NCI-H69 (cell line): ENCODE measurements at places on chromosomes 1 and 21.

- peak; percentile 45 for DNase-seq
Measured at GRCh38 chr1:219174460-219175211, 958 bp downstream of the LYPLAL1 start.

GRCh38 chr1:107748531-107748930 is 216.4 kb downstream of the VAV3 start:
- peak; percentile 51 for DNase-seq

DNA sequence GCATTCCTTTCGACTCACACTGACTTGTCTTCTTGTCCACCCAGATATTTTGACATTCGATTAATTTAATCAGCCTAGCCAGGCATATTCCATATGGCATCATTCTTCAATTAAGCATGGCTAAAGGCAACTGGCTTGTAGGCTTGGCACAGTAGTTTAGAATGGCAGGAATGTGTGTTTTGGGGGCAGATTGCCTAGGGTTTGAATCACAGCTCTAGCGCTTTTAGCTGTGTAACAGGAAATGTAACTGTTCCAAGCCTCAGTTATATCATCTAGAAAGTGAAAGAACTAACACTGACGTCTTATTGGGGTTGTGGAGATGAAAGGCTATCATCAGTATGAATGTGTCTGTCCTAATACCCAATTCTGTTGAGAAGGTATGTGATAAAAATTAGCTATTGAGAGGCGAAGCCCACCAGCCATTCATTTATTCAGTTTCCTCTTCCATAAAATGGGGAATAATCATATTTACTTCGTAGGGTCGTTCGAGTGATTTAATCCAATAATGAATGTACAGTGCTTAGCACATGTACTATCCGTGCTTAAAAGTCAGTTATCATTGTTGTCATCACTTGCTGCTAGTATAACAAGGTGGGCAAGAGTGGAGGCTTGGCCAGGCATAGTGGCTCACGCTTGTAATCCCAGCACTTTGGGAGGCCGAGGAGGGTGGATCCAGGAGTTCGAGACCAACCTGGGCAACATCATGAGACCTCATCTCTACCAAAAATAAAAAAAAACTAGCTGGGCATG is 41.6 kb upstream of the GRHL3 start:
- no peak for DNase-seq

DNA sequence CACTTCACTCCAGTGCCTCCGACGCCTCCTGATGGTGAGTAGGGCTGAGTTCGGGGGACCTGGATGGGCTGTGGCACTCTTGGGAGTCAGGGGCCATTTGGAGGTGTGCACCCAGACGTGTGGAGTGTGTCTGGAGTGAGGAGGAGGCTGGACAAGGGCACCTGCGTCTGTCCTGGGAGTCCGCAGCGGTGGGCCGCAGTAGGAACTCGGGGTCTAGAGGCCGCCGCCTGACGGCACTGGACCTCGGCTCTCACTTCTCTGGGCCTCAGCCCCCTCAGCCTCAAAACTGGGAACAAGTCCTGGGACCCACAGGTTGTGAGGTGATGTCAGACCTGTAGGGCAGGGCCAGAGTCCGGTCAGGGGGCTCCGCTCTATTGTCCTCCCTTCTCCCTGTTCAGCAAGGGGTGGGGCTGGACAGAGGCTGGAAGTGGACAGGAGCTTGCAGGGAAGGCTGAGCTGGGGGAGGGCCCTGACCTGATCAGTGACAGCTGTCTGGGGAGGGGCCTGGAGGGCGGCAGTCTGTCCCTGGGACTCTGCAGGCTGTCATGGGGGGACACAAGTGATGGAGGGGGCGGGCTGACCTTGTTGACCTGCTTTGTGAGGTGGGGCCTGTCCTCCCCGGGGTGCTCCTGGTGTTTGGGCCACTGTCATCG is 15.5 kb downstream of the AGRN start:
- no peak for DNase-seq

GRCh38 chr21:45836268-45836655 is 145.3 kb upstream of the COL6A1 start:
- peak; percentile 40 for DNase-seq

DNA sequence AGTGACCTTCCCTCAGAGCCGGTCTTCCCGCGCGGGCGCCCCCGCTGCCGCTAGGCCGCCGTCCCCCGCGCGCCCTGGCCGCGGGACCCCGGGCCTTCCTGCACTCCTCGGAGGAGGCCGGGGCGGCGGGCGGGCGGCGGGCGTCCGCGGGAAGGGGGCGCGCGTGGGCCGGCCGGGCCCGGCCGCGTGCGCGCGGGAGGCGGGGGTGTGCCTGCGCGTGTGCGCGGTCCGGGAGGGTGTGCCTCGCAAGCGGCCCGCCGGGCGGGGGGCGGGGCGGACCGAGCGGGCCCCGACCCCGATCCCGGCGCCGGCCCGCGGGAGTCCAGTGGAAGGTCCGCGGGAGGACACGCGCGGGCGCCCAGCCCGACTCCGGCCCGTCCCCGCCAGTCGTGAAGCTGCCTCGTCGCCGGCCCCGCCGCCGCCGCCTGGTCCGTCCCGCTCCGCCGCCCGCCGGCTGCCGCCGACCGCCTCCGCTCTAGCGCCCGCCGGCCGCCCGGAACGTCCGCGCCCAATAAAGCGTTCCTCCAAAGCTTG is 438 bp downstream of the MRPS6 start:
- DNase-seq: peak; percentile 79

DNA sequence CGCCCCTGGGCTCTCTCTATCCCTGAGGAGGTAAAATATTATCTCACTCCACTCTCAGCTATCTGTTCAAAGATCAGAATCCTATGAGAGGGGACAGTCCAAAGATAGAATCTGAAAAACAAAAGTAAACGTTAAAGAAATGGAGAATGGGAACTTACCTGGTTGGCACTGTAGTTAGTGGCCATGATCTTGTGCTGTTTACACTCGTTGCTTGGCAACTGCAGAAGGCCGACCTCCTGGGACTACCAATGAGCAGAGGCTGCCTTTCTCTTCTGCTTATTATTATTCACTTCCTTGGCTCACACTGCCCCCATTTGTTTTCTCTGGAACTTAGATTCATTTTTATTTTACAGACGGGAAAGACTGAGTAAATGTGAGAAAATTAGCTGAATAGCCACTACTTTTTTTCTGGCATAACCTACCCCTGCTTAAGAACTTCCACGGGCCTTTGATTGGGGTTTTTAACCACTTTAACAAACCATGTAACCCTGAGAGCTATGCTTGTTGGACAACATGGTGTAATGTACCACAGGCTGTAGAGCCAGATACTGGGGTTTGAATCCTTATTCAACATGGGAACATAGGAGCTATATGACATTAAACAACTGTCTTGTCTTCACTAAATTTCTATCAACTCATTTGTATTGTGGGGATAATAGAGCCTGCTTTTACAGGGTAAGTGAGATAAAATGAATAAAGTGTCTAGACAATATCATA is at the start of gene CFAP126:
TSS of gene CFAP126 (minus strand) at position 193 of the 717 bp plus-strand sequence. CDS start at position 185, 8 bp downstream.
- peak; percentile 85 for DNase-seq

- DNase-seq: no peak
Measured at GRCh38 chr21:46038871-46039397, 57.4 kb downstream of the COL6A1 start.

DNA sequence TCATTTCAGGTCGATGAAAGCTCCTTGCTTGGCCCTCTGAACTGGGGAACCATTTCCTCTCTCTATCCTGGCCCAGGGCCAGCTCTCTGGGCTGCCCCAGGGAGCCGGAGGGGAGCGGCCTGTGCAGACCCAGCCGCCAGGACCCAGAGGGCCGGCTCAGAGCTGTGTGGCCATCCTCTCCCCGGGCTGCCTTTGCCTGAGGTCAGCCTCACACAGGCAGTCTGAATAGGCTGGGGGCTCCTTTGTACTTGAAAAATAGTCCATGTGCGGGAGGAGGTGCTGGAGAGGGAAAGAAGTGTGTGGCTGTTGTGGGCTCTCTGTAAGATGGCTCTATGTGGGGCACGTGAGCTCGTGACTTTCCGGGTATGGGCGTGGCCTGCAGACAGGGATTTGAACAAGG is 275.1 kb upstream of the VAMP3 start:
- peak; percentile 32 for DNase-seq

DNA sequence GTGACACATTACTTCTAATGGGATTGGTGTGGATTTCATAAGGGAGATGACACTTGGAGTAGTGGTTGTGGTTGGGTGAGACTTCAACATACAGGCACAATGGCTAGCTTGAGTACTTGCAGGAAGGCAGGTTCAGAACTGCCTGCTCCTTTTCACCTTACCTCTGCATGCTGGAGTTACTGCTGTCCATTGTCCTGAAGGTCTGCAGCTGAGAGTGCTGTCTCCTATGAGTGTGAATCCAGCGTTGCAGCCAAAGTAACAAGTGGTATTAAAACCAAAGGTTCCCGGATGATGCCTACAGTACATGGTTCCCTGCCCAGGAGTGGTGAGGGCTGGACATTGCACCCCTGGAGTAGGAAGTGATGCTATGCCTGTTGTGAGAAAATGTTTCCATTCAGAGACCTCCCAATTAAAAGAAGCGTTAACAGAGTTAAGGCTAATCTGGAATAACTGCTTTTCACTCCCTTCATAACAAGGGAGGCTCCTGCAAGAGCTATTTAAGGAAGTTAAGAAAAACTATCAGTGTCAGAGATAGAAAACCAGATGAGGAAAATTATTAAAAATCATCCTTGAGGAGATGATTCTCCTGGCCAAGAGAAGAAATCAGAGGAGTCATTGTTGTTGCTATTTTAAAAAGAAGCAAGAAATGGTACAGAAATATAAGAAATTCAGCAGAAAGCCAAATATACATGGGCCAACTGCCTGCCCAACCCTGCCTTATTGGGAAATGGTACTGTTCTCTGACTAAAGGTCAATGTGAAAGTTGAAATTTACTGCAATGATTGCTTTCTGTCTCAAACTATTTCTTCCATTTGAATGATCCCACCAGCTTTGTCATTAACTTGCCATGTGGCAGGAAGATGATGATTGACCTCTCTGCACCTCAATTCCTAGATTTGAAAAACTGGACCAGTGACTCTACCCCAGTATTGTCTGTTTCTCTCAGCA is 9.8 kb upstream of the F5 start:
- DNase-seq: no peak

DNA sequence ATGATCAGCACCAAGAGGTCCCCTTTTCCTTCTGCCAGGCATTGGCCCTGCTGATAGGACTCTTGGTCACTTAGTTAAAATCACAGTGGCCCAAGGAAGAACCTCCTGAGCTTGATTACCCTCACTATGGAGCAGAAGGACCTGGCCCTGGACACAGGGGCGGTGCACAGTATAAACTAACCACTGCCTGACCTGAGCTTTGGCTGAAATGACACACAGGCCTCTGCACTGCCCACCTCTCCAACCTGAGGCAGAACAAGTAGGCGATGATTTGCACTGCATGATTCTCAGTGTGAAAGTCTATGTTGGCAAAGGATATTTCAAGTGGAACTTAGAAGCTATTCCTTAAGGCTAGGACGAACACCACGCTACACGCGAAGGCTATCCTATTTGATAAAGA is 48.5 kb downstream of the CAPN2 start:
- DNase-seq: no peak

GRCh38 chr1:152795686-152796085 is 835 bp upstream of the LCE1D start:
- DNase-seq: no peak

GRCh38 chr1:62237950-62238374 is 43.3 kb downstream of the L1TD1 start:
- DNase-seq: no peak

GRCh38 chr1:73789965-73790364 is 408.0 kb downstream of the LRRIQ3 start:
- no peak for DNase-seq

- DNase-seq: no peak
Measured at GRCh38 chr1:41739061-41739955, 179.4 kb downstream of the HIVEP3 start.

DNA sequence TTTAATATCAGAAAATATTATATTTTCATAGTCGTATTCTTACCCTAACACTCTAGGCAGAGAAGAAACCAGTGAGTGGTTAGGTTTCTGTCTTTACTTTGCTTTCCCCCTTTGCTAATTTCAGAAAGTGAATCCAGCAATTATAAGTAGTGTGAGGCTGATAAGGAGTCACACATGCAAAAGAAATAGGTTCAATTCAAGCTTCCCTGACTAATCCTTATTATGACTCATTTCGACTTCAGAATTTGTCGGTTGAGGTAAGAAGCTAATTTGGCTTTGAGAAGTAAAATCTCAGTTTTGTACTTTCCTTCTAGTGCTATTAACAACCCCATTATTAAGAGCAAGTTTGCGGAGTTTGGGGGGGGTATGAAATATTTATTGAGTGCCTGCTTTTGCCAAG is 22.4 kb downstream of the ESRRG start:
- peak; percentile 57 for DNase-seq

GRCh38 chr1:963301-963651 is 2.9 kb downstream of the KLHL17 start:
- DNase-seq: no peak

DNA sequence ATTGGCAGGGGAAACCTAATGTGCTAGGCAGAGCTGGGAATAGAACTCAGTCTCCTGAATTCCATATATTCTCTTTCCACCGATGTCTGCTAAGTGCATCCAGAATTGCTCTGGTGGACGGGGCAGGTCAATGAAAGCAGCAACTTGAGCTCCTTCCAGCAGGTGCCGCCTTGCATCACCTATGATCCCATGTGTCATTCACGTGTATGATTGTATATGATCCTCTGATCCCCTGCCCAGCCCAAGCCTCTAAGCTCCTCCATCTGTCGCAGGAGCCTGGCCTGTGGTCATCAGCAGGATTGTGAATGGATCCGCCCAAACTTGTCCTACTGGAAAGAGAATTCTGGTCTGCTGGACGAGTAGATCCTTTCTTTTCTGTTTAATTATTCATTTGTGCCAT is 13.1 kb downstream of the ACTA1 start:
- peak; percentile 60 for DNase-seq

- DNase-seq: no peak
Measured at GRCh38 chr1:178684542-178685000, 40.5 kb upstream of the RALGPS2 start.

GRCh38 chr1:23477359-23478144 is 6.4 kb downstream of the ASAP3 start:
- DNase-seq: no peak

GRCh38 chr1:209895709-209896108 is 42.3 kb upstream of the SYT14 start:
- DNase-seq: no peak

DNA sequence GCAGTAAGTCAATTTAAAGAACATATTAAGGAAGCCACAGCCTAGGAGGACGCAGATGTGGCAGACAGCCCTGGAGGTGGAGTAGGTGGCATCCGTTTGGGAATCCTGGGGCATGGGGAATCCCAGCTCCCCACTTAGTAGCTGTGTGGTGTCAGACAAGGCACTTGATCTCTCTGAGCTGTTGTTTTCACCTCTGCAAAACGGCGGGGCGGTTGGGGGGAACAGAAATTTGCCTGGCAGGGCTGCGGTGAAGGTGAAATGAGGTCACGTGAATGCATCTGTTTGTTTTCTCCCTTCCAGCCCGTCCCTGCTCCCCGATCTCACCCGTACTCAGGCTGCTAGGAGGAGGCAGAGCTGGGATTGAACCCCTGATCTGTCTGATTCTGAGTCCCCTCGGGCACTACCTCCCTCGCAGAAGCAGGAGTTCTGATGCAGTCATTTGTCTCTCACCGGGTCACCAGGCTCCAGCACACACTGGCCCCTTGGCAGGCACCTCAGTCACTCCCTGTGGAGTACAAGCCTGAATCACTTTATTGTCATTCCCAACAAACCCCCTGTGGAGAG is 2.2 kb upstream of the LAPTM5 start:
- DNase-seq: no peak
